HFFc6 (cell line): ENCODE measurements at places on chromosomes 12 and 14.
A peak's percentile ranks its signal among the peaks of the same experiment; 100 is the strongest.

- DNase-seq = no peak
Observed at GRCh38 chr12:45827974-45828373, 98.5 kb downstream of the ARID2 start.

DNA sequence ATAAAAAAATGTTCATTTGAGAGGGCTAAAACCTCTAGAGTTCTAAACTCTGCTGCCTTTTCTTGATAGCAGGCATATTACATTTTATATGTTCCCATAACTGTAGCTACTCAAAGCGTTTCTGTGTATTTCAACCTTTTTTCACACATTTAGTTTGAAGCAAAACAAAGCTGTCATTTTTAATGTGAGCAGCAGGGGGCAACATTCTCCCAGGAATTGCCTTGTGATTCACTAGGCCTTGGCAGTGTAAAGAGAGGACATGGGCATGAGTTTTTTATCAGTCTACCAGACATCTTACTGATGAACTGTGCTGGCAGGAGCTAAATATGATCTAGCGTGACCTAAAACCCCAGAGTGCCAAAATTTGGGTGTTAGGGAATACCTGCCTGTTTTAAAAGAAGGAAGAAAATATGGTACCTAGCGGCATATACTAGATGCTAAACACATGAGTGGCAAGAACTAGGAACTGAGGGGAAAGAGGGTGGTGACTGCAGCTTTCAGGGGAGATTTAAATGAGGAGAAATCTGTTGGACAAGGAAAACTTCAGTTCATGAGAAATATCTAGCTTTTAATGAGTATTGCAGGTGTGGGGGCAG, 65.3 kb downstream of the IFT43 start:
- DNase-seq = peak; percentile 60

- DNase-seq = no peak
Observed at GRCh38 chr14:93076755-93077154, 39.0 kb downstream of the ITPK1 start.

DNA sequence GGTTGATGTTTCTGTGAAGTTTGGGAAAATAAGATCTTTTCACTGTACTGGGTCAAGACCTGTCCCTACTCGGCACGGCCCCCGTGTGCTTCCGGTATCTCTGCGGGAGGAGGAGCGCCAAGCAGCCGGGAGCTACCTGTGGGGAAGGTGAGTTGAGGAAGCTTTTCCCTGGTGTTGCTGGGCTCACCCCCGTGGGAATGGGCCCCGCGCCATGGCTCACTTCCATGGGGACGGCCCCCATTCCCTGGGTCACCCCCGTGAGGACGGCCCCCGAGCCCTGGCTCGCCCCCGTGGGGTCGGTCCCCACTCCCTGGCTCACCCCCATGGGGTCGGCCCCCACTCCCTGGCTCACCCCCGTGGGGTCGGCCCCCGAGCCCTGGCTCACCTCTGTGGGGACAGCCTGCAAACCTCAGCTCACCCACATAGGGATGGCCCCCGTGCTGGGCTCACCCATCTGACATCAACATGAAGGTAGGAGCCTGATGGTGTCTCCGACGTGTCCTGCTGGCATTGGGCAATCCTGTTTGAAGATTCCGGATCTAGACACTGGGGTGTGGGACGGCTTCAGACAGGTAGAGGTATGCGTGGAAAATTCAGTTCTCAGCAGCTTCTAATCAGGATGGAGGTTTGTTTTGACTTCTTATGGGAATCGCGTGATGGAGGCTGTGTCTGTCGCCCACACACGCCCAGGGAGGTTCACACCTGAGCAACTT, 9.1 kb downstream of the LRCOL1 start:
- no peak for DNase-seq

- peak; percentile 9 for DNase-seq
Observed at GRCh38 chr14:35883677-35884293, 57.6 kb downstream of the BRMS1L start.

DNA sequence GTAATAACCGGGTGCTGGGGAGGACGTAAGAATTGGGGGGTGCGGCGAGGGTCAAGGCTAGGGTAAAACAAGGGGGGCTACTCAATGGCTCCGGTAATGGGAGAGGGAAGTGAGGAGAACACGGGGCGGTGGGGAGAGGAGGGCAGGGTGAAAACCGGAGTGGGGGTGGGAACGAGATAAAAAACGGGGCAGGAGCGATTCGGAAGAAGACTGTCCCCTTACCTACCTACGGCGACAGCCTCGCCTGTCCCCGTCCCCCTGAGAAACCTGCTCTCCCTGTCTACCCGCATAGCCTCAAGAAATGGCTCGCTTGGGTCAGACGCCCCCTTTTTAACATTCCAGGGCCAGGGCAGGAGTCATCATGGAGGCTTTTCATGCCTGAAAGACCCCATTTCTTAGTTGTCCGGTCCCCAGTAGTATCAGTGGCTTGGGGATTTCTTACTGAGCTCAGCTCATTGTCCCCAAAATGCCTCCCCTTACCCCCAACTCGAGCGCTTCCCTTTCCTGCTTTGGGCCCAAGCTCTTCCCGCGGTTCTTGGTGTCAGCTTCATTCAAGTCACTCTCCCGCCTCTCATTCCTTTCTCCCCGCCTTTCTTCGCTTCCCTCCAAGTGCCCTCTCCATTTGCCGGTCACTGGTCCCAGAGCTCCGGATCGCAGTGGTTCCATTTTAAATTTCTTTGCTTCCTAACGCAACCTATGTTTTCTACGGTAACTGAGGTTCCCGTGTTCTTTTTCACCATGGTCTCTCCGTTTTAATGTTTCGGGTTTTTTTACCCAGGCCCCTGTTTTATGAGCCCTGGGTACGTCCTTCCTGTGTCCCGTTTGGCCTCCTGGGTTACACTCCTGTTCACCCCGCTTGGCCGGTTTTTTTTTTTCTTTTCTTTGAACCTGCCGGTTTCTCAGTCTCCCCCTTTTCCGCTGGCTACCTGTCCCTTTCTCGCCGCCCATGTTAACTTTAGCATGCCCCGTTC, 1.2 kb upstream of the WSB2 start:
- peak; percentile 55 for DNase-seq

DNA sequence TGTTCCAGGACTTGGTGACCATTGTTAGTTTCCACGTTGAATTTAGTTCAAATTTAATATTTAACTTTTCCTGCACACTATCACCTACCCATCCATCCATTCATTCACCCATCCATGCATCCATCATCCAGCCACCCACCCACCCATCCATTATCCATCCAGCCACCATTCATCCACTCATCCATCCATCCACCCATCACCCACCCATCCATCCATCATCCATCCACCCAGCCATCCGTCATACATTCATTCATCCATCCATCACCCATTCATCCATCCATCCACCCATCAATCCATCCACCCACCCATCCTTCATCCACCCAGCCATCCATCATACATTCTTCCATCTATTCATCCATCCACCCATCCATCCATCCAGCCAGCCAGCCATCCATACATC, 21.8 kb downstream of the NOC4L start:
- DNase-seq = no peak

- peak; percentile 76 for DNase-seq
Observed at GRCh38 chr12:105922670-105923102, 216.1 kb downstream of the NUAK1 start.

GRCh38 chr14:105419195-105420091, at the start of gene MTA1:
MTA1 (plus strand) TSS chr14:105419827; CDS start chr14:105420036, 209 bp downstream.
- no peak for DNase-seq
